ENCODE measurements at places on chromosomes 3 and 15. TPM values are rescaled to one million over a fixed set of nuclear protein-coding genes. Genes with fewer than 3 reads are reported as not detected.

The RFTN1 gene
- total RNA-seq = 42.5 TPM

The PDZRN3 gene
- 81.7 TPM for total RNA-seq

The DLEC1 gene
- total RNA-seq = 0.18 TPM

The KATNBL1 gene
- 40.6 TPM for total RNA-seq

- H3K4me3 ChIP-seq = no peak overlapping the region
- H3K27me3 ChIP-seq = no peaks in the 10 kb centered on the region
- H3K4me1 ChIP-seq = no peaks in the 10 kb centered on the region
- no peaks in the 10 kb centered on the region for H3K36me3 ChIP-seq
Observed at GRCh38 chr3:140288595-140288994, 353.6 kb downstream of the CLSTN2 start.

- no peak overlapping the region for H3K4me3 ChIP-seq
- DNase-seq = no peak
Observed at GRCh38 chr3:49414753-49415152, 2.5 kb downstream of the TCTA start.

GRCh38 chr3:188925376-188925775, 246.4 kb upstream of the TPRG1 start:
- H3K27me3 ChIP-seq = no peaks in the 10 kb centered on the region
- no peaks in the 10 kb centered on the region for H3K36me3 ChIP-seq
- no peaks in the 10 kb centered on the region for H3K4me1 ChIP-seq
- H3K4me3 ChIP-seq = no peak overlapping the region
- H3K27ac ChIP-seq = no peak overlapping the region

- H3K27me3 ChIP-seq = no peaks in the 10 kb centered on the region
- no peak overlapping the region for H3K4me3 ChIP-seq
- H3K36me3 ChIP-seq = no peaks in the 10 kb centered on the region
Observed at GRCh38 chr15:49848282-49848724, 227.5 kb downstream of the DTWD1 start.

DNA sequence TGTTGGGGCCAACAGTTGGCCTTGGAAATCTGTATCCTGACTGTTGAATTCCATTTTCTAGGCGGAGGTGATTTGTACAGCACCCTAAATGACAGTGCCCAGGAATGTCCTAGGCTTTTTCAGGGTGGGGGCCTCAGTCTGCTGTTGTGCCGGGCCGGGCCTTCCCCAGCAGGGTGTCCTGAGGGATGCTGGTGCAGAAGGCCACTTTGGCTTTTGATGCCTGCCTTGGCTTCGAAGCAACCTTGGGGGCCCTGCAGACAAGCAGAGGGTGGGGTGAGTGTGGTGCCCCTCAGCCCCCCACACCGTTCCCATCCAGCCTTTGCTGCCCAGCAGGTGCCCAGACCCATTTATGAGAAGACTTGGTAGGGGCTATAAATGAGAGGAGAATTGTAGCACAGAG, 33.0 kb downstream of the SYNM start:
- H3K4me3 ChIP-seq = no peak overlapping the region
- H3K4me1 ChIP-seq = no peaks in the 10 kb centered on the region
- no peak overlapping the region for H3K27ac ChIP-seq
- no peaks in the 10 kb centered on the region for H3K27me3 ChIP-seq
- no peak for DNase-seq
- no peaks in the 10 kb centered on the region for H3K36me3 ChIP-seq

DNA sequence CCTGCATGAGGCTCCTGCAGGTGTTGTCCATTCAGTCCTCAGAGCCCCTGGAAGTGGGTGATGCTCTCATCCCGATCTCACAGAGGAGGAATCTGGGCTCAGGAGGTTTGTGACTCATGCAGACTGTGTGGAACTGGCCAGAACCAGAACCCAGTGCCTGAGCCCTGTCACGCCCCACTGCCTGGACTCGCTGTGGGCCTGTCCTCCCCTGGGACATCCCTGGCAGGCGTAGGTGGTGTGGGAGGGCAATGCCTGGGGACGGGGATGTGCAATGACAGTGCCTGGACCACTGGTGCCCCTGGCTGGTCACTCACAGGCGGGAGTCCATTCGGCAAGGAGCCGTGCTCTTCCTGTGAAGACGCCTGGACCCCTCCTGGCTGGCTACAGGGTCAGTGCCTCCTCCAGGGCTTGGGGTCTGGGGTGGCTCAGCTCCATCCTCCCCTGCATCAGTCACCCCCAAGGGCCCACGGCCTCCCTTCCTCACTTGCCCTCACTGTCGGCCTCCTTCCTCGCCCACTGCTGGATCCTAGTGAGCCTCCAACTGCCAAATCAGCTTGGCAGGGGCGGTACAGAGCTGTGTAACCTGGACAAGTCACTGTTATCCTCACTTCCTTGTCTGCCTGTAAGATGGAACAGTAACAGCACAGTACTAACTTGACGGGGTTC, 14.9 kb downstream of the PSTPIP1 start:
- H3K36me3 ChIP-seq = no peaks in the 10 kb centered on the region
- DNase-seq = no peak
- peaks cover 15% of the 10 kb centered on the region for H3K4me1 ChIP-seq
- no peaks in the 10 kb centered on the region for H3K27me3 ChIP-seq

DNA sequence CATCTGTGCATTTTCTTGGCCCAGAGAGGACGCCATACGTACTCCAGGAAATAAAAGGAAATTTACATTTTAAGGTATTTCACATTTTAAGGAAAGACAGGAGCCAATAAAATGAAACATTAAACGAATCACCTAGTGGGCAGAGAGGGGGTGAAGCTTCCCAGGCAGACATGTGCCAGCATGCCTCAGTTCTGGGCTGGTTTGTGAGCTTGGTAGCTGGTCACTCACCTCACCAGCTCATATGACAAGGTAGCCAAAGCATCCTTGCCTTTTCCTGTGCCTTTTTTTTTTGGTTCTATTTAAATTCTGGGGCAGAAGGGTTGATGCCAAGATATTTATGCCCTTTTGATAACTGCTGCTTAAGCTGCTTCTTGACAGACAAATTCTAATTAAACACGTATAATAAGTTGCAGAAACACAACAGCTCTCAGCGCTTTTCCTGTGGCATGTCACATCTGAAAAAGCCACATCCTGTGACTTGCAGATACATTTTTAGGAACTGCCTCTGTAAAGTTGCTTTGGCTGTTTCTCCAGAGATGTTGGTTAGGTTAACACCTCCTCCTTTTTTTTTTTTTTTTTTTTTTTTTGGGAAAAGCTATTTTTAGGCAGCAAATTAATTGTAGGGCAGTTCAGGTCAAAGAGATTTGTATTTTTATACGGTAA, 218.6 kb downstream of the PDCD6IP start:
- no peaks in the 10 kb centered on the region for H3K27me3 ChIP-seq
- no peaks in the 10 kb centered on the region for H3K36me3 ChIP-seq
- no peak overlapping the region for H3K27ac ChIP-seq
- no peak overlapping the region for H3K4me3 ChIP-seq

DNA sequence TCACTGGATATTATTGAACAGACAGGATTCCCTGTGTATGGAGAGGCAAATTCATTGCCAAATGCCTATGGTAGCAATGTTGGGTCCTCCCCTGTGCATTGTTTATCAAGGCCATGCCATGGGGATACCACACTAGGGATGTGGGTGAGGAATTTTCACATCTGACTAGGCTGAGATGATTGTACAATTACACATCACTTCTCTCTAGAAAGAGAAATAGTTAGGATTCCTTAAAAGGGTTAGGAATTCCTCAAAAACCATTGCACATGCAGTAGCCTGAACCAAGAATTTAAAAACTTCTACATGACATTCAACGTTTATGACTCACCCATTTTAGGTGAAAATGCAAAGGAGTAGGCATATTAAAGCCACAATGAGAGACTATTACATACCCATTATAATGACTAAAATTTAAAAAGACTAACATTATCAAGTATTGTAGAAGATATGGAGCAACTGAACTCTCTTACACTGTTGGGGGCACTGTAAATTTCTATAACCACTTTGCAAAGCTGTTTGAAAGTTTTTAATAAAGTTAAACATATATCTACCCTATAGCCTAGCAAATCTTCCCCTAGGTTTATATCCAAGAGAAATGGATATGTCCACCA, 175.9 kb downstream of the THRB start:
- H3K27me3 ChIP-seq = no peaks in the 10 kb centered on the region
- H3K36me3 ChIP-seq = no peaks in the 10 kb centered on the region
- no peak for DNase-seq
- no peak overlapping the region for H3K4me3 ChIP-seq
- peaks cover 7% of the 10 kb centered on the region for H3K4me1 ChIP-seq

- no peaks in the 10 kb centered on the region for H3K27me3 ChIP-seq
- no peaks in the 10 kb centered on the region for H3K4me1 ChIP-seq
- H3K27ac ChIP-seq = no peak overlapping the region
- no peaks in the 10 kb centered on the region for H3K36me3 ChIP-seq
- DNase-seq = no peak
Observed at GRCh38 chr3:70072180-70072579, 72.6 kb downstream of the SAMMSON start.

DNA sequence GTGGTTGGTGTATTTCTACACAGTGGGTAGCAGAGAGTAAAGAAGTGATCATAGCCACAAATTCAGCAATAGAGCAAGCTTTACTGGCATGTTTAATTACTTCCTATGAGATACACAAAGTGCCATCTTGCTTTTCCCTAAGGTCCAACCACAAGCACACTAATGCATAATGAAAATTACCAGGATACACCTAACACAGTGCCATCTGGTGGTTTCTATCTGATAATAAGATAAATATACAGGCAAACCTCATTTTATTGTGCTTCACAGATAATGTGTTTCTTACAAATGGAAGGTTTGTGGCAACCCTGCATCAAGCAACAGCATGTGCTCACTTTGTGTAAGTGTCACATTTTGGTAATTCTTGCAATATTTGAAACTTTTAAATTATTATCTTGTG, 223.0 kb downstream of the NSUN3 start:
- H3K27me3 ChIP-seq = no peaks in the 10 kb centered on the region
- no peaks in the 10 kb centered on the region for H3K36me3 ChIP-seq
- DNase-seq = no peak

GRCh38 chr3:149129326-149130205, at the start of gene HPS3:
Gene HPS3 (plus strand): TSS chr3:149129638. CDS start chr3:149129724, 86 bp downstream.
- H3K27ac ChIP-seq = peak within 1 kb of the TSS; percentile 86
- H3K27me3 ChIP-seq = no peaks in the 10 kb centered on the region
- H3K4me1 ChIP-seq = no peaks in the 10 kb centered on the region
- H3K4me3 ChIP-seq = peak within 1 kb of the TSS; percentile 82
- no peaks in the 10 kb centered on the region for H3K36me3 ChIP-seq
- DNase-seq = peak; percentile 96

- H3K4me1 ChIP-seq = no peaks in the 10 kb centered on the region
- no peak for DNase-seq
- no peak overlapping the region for H3K4me3 ChIP-seq
Observed at GRCh38 chr3:14463330-14464140, 61.1 kb downstream of the SLC6A6 start.

GRCh38 chr3:195461594-195462307, 18.9 kb upstream of the ACAP2 start:
- H3K27me3 ChIP-seq = no peaks in the 10 kb centered on the region
- no peak overlapping the region for H3K27ac ChIP-seq

DNA sequence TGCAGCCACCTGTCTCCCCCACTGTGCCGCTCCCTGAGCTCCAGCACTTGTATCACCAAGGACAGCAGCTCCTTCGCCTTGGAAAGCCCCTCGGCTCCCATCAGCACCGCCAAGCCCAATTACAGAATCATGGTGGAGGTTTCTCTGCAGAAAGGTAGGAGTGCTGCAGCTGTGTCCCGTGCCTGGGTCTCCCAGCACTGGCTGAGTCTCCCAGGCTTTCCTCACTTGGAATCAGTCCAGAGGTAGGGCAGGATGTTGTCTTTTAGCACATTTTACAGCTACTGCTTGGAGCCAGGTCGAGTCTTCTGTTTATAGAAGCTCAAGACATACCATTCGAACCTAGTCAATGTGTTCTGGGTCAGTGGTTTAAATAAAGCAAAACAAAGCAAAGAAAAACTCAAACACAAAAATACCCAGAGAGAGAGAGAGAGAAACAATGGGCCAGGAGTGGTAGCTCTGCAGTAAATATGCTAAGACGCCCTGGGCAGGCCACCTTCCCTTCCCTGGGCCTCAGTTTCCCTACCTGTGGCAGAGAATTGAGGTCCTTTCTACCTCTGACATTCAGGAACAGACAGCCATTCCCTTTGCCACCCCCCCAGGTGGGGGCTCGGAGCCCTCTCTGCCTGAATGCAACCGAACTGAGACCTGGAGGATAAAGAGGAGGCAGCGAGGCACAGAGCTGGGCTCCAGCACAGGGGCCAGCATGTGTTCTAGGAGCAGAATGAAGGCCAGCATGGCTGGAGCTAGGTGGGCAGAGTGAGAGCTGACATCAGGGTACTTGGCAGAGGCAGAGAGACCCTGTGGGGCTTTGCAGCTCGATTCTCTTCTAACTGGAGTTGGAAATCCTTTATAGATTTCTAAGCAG, 44.1 kb downstream of the STARD5 start:
- no peaks in the 10 kb centered on the region for H3K36me3 ChIP-seq
- H3K27me3 ChIP-seq = no peaks in the 10 kb centered on the region
- H3K4me1 ChIP-seq = peaks cover 11% of the 10 kb centered on the region
- DNase-seq = peak; percentile 38
- H3K27ac ChIP-seq = no peak overlapping the region

DNA sequence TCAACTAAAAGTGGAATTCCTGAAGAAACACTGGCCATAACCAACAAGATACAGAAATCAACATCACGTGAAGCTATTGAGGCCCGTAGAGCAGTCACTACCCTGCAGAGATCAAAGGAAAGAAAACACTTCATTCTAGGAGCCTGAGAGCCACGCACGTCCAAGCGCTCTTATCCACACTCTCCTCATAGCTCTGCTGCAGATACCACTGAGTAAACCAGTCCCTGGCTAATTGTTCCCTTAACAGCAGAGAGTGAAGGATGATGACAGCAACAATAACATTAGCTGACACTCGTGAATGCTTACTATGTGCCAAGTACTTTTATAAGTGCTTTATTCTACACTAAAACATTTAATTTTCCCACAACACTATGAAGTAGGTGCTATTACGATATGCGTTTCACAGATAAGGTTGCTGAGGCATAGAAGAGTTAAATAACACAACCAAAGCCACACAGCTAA, 271.0 kb upstream of the GADL1 start:
- no peaks in the 10 kb centered on the region for H3K36me3 ChIP-seq
- no peak for DNase-seq
- H3K4me1 ChIP-seq = no peaks in the 10 kb centered on the region
- H3K27ac ChIP-seq = no peak overlapping the region

GRCh38 chr3:113231827-113232253, 20.5 kb downstream of the BOC start:
- DNase-seq = no peak
- no peaks in the 10 kb centered on the region for H3K27me3 ChIP-seq
- no peak overlapping the region for H3K4me3 ChIP-seq
- H3K36me3 ChIP-seq = no peaks in the 10 kb centered on the region
- H3K4me1 ChIP-seq = peaks cover 9% of the 10 kb centered on the region

DNA sequence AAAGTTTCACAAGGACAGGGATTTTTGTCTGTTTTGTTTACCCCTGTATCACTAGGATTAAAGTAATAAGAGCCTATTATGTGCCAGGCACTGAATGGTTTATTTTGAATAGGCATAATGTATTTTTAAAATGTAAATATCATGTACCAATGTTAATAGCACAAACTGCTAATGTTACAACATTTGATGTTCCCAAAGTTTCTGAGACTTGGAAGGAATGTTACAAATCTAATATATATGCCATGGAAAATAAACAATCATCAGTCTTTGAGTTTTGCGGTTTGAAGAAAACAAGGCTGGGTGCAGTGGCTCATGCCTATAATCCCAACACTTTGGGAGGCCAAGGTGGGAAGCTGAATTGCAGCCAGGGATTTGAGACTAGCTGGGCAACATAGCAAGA, 159.4 kb downstream of the CDIN1 start:
- no peaks in the 10 kb centered on the region for H3K4me1 ChIP-seq
- no peaks in the 10 kb centered on the region for H3K27me3 ChIP-seq
- H3K27ac ChIP-seq = no peak overlapping the region
- H3K4me3 ChIP-seq = no peak overlapping the region

- no peak overlapping the region for H3K27ac ChIP-seq
- no peaks in the 10 kb centered on the region for H3K27me3 ChIP-seq
- DNase-seq = no peak
- no peak overlapping the region for H3K4me3 ChIP-seq
- no peaks in the 10 kb centered on the region for H3K4me1 ChIP-seq
Observed at GRCh38 chr3:129485721-129486663, 42.4 kb upstream of the RHO start.

Measured in Peyer's patch (tissue), 4 donors.